ENCODE measurements at places on chromosomes 1 and 21. TPM values are rescaled to one million over a fixed set of nuclear protein-coding genes. Genes with fewer than 3 reads are reported as not detected.

DNA sequence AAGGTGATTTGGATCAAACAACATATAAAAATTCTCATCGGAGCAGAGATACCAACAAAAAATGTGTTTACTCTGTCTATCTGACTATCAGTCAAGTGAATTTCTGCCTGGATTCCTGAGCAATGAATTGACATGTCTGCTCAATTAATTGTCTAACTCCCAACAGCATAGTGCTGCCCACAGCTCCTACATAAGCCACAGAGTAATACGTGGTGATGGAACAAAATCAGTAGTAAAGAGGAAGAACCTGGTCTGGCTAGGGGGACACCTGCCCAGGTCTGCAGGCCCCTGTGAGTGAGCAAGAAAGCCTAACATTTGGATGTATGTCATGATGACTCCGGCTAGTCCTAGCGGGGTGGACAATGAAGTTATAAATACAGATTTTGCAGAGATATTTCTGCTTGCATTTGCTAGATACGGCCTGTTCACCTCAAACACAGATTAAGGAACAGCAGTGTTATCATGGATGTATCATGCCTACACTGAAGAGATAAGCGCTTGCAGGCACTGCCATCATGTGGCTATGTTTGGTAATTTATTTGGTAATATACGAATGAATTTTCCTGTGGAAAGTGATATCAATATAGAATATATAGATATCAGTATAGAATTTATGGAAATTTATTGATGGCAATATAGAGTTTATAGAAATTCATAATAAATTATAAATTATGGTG, 69.6 kb upstream of the LRRC8B start:
- H3K27ac ChIP-seq, result peak overlapping the region; percentile 88
- H3K4me3 ChIP-seq, result no peak overlapping the region
- no peaks in the 10 kb centered on the region for H3K27me3 ChIP-seq
- no peak for DNase-seq

GRCh38 chr1:43621861-43622260, 28.1 kb upstream of the KDM4A start:
- DNase-seq, result no peak
- H3K4me3 ChIP-seq, result no peak overlapping the region
- no peaks in the 10 kb centered on the region for H3K4me1 ChIP-seq
- peaks cover 45% of the 10 kb centered on the region for H3K36me3 ChIP-seq
- H3K27me3 ChIP-seq, result no peaks in the 10 kb centered on the region

GRCh38 chr1:84253891-84254290, 47.6 kb upstream of the SAMD13 start:
- H3K36me3 ChIP-seq, result no peaks in the 10 kb centered on the region
- no peaks in the 10 kb centered on the region for H3K27me3 ChIP-seq
- no peak for DNase-seq
- no peak overlapping the region for H3K4me3 ChIP-seq

PRAMEF17 gene
- total RNA-seq, result not detected

DNA sequence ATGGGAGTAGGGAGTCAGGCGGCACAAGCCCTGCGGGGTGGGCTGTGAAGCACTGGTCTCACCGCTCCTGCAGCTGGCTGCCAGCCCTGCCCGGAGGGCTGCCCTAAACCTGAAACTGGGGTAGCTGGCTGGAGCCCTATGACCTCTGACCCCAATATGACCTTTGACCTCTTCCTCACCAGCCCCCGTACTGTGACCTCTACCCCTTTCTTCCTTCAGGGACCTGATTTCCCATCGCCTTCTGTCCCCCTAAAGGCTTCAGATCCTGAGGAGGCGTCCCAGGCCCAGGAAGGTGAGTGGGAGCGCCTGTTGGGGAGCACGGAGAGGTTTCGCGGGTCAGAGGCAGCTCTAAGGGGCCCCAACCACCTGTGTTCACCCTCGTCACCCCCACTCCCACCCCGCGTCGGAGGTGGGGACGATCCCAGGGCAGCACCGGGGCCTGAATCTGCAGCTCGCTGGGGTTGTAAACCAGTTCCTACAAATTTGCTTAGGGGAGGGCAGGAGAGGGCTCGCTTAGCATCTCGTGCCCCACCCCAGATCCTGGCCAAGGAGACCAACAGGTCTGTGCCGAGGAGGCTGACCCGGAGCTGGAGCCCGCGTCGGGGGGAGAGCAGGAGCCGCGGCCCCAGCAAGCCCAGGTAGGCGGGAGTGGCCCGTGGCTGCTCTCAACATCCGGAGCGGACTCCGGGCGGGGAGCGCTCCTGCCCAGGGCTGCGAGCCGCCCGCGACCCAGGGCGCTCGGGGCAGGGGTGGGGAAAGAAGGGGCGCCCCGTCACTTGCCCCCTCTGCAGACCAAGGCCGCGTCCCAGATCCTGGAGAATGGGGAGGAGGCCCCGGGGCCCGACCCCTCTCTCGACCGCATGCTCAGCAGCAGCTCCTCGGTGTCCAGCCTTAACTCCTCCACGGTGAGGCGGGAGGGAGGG, 7.3 kb downstream of the SYTL1 start:
- no peak for DNase-seq
- peak overlapping the region; percentile 98 for H3K27ac ChIP-seq
- H3K4me1 ChIP-seq, result peaks cover 36% of the 10 kb centered on the region
- H3K36me3 ChIP-seq, result peaks cover 6% of the 10 kb centered on the region

DNA sequence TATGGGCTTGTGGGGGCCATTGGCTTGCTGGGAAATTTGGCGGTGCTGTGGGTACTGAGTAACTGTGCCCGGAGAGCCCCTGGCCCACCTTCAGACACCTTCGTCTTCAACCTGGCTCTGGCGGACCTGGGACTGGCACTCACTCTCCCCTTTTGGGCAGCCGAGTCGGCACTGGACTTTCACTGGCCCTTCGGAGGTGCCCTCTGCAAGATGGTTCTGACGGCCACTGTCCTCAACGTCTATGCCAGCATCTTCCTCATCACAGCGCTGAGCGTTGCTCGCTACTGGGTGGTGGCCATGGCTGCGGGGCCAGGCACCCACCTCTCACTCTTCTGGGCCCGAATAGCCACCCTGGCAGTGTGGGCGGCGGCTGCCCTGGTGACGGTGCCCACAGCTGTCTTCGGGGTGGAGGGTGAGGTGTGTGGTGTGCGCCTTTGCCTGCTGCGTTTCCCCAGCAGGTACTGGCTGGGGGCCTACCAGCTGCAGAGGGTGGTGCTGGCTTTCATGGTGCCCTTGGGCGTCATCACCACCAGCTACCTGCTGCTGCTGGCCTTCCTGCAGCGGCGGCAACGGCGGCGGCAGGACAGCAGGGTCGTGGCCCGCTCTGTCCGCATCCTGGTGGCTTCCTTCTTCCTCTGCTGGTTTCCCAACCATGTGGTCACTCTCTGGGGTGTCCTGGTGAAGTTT, 550 bp downstream of the RXFP4 start:
- DNase-seq, result no peak
- H3K36me3 ChIP-seq, result no peaks in the 10 kb centered on the region
- peak overlapping the region; percentile 57 for H3K27ac ChIP-seq

GUCA2A gene
- total RNA-seq, result not detected

GRCh38 chr21:37045149-37045548, 27.7 kb downstream of the PIGP start:
- no peaks in the 10 kb centered on the region for H3K27me3 ChIP-seq
- H3K4me3 ChIP-seq, result no peak overlapping the region
- no peak overlapping the region for H3K27ac ChIP-seq
- no peak for DNase-seq
- H3K36me3 ChIP-seq, result no peaks in the 10 kb centered on the region

- DNase-seq, result no peak
- peaks cover 52% of the 10 kb centered on the region for H3K36me3 ChIP-seq
- peak overlapping the region; percentile 100 for H3K27ac ChIP-seq
- peak overlapping the region; percentile 67 for H3K4me3 ChIP-seq
- no peaks in the 10 kb centered on the region for H3K27me3 ChIP-seq
Measured at GRCh38 chr1:27364696-27365371, 1.9 kb downstream of the MAP3K6 start.

- peak overlapping the region; percentile 37 for H3K27ac ChIP-seq
- H3K36me3 ChIP-seq, result no peaks in the 10 kb centered on the region
- peaks cover 77% of the 10 kb centered on the region for H3K4me1 ChIP-seq
Measured at GRCh38 chr1:152189657-152190442, 30.8 kb upstream of the RPTN start.

NOL9 gene
- 13.0 TPM for total RNA-seq

GRCh38 chr1:85957760-85958159, 198.8 kb downstream of the COL24A1 start:
- no peaks in the 10 kb centered on the region for H3K4me1 ChIP-seq
- no peak overlapping the region for H3K27ac ChIP-seq
- DNase-seq, result no peak
- H3K4me3 ChIP-seq, result no peak overlapping the region
- H3K36me3 ChIP-seq, result no peaks in the 10 kb centered on the region

DNA sequence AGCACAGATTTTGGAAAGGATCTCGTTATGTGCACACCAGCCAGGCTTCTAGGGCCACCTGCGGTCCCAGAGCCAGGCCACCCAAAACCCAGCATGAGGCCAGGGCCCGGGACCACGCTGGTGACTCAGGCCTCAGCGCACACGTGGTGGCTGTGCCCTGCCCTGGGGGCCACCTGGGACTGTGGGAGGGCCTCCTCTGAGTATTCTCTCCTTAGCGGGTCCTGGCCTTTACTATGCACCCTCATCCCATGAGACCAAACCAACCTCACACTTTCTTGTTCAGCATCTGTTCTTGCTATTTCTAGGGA, 9.9 kb downstream of the WNT9A start:
- DNase-seq, result no peak
- H3K4me3 ChIP-seq, result no peak overlapping the region
- no peak overlapping the region for H3K27ac ChIP-seq
- H3K4me1 ChIP-seq, result peaks cover 12% of the 10 kb centered on the region

- peaks cover 7% of the 10 kb centered on the region for H3K36me3 ChIP-seq
- no peak for DNase-seq
- H3K27ac ChIP-seq, result peak overlapping the region; percentile 25
- peaks cover 41% of the 10 kb centered on the region for H3K4me1 ChIP-seq
- H3K27me3 ChIP-seq, result no peaks in the 10 kb centered on the region
- H3K4me3 ChIP-seq, result no peak overlapping the region
Measured at GRCh38 chr1:204477036-204477740, 17.4 kb downstream of the PIK3C2B start.

Measured in esophagus squamous epithelium (tissue), 5 donors.